8988T (cell line): ENCODE measurements at places on chromosomes 7 and 10.

DNA sequence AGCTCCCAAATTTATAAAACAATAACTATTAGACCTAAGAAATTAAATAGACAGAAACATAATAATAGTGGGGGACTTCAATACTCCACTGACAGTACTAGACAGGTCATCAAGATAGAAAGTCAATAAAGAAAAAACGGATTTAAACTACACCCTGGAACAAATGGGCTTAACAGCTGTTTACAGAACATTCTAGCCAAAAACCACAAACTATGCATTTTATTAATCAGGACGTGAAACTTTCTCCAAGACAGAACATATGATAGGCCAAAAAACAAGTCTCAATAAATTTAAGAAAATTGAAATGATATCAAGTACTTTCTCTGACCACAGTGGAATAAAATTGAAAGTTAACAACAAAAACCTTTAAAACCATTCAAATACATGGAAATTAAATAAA lies 46.4 kb downstream of the ZNF680 start:
- DNase-seq, result no peak

- DNase-seq, result peak; percentile 92
Measured at GRCh38 chr7:129779602-129780256, 168.2 kb downstream of the NRF1 start.

GRCh38 chr7:116631676-116632075 lies 40.3 kb upstream of the MET start:
- no peak for DNase-seq

DNA sequence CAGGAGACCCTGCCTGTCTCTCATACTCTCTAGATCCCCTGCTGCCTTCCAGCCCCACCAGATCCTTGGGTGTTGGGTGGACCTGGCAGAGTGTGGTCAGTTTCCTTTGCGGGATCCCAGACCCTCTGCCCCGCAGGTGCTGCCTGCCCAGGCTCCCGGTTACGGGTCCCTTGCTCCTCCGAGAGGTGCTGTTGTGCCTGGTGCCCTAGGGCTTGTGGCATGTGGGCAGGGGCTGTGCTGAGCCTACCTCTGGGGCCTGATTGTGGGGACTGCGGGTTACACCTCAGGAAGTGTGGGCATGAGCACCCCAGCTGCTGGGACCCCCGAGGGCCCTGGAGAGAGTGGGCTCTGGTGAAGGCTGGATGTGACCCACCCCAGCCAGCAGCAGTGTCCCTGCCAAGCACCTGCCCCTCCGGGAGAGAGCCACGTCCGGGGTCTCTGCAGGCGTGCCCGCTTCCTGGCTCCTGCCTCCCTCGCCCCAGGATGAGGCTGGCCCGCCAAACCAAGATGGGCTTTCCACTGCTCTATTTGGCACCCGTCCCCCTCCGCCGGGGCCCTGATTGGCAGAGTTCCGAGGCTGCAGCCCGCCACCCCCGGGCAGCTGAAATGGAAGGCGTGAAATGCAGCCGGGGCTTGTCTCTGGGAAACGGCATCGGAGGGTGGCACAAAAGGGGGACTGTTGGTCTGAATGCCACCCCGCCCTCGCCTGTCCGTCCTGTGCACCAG lies 17.0 kb downstream of the CLIP2 start:
- DNase-seq, result no peak

GRCh38 chr7:481219-481930 lies 38.3 kb downstream of the PDGFA start:
- no peak for DNase-seq

DNA sequence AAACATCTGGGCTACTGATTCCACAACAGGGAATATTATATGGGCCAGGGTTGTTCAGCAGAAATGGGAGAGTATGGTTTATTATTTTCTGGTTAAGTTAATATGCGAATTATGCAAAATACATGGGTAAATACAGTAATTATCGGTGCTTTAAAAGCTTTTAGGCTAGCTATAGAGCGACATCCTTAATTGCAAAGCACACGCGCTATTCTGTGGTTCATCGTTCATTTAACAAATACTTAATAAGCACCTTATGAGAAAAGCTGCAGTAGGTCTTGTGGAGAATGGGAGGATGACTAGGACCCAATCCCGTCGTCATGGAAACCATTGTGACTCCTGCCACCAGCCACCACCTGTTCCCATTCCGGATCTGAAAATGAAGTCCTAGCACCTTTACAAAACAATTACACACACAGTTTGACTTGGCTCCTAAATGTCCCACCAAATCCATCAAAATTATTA lies 623 bp upstream of the CEP41 start:
- DNase-seq, result no peak

DNA sequence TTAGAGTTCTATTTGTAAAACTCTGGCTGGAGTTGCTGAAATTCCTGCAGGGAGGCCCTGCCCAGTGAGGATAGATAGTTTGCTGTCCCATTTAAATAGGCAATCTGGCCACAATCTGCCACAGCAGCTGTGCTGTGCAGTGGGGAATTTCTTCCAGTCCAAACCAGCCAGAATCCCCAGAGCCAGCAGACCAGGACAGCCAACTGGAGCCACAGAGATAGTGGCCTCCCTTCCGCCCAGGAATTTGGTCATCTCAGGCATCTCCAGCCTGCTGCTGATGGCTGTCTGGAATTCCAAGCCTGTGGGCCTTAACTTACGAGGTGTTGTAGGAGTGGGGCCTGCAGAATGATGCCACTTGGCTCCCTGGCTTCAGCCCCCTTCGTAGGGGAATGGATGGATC lies 643.4 kb downstream of the DNAJB9 start:
- no peak for DNase-seq

GRCh38 chr10:47286116-47286505 lies 13.9 kb upstream of the GDF10 start:
- no peak for DNase-seq

DNA sequence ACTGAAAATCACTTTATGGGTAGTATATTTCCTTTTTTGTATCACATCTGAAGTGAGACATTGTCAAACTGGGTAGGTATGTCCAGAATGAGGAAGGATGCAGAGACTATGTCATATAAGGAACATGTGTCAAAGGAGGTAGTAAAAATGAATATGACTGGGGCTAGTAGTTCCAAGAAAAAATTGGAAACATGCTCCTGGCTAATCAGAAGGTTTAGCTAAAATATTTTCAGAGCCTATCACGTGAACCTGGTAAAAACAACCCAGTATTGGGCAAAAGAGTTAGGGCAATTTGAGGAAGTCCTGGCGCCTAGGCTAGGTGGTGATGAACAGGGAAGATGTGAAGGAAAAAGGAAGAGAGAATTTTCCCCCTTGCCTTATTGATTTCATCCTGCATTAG lies 26.4 kb downstream of the ENTPD1 start:
- DNase-seq, result no peak

DNA sequence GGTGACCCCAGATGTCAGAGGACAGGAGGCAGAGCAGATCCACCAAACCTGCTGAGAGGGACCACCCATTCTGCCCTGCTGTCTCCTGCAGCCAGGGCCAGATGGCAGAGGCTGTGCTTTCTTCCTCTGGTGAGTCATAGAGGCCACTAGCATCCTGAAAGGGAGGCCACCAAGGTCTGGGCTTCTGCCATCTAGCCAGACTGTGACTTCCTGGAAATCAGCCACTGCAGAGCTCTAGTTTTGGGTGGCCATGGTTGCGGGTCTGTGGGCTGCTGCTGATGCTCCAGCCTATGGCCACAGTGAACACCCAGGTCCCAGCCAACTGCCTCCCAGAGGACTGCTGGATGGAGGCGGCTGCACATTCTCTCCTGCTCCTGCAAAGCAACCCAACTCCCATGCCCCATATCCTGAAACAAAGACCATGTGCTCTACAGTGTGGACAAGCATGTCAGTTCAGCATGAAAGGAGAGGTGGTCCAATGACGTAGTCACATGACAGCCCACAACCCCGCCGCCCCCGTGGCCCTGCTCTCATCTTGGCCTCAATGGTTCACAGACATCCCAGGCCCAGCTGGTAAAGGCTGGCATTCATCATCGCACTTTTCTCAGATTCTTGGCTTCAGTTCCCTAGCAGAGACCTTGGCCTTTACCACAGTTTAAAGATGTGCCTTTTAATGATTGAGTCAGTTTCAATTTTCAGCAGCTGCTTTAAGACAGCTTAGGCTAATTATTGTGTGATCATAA lies 73.9 kb upstream of the CXCL12 start:
- no peak for DNase-seq

DNA sequence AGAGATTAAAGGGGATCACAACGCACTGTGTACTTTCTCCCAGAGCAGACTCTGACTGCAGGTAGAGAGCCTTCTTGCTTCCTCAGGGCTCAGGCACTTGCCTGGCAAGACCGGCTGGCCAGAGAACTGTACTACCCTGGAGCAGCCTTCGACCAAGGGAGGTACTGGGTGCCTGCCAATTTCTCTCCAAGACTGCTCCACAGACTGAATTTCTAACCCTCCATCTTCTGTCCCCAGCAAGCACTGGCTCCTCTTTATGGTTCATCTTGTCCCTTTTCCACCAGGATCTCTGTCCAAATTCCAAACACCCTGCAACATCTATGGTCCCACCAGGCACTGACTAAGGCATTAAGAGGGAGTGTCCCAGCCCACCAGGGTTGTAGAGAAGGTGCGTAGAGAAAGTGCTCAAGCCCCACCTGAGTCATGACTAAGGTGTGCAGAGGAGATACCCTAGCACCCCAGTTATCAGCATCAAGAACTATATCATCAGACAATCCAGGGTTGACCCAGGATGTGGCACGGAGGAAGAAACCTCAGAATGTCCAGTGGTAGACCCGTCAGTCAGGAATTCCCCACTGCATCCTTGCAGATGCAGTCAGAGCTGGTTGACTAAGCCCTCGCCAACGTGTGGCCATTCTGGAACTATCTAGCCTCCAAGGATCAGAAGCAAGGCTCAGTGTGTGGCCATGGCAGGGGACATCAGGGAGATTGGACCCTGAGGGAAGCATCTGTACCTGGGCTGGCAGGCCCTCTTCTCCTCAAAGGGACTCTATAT lies 60.9 kb upstream of the CAMK2B start:
- no peak for DNase-seq

DNA sequence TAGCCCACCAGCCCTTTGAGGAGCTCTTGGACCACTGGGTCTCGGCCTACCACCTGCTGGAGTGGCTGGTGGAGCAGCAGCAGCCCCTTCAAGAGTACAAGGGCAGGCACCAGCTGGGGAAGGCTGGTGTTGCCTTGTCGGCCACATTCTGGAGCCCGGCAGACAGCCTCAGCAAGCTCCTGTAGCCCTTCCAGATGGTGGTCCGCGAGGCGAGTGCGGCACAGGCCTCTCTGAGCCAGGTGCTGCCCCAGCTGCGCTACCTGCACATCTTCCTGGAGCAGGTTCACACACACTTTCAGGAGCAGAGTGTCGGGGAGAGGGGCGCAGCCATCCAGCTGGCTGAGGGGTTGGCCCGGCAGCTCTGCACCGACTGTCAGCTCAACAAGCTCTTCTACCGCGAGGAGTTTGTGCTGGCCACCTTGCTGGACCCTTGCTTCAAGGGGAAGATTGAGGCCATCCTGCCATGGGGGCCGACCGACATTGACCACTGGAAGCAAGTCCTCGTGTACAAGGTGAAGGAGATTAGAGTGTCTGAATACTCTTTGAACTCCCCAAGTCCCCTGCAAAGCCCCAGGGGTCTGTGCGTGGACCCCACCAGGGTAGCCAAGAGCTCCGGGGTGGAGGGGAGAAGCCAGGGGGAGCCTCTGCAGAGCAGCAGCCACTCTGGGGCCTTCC lies 7.0 kb upstream of the ACTR3C start:
- DNase-seq, result no peak

DNA sequence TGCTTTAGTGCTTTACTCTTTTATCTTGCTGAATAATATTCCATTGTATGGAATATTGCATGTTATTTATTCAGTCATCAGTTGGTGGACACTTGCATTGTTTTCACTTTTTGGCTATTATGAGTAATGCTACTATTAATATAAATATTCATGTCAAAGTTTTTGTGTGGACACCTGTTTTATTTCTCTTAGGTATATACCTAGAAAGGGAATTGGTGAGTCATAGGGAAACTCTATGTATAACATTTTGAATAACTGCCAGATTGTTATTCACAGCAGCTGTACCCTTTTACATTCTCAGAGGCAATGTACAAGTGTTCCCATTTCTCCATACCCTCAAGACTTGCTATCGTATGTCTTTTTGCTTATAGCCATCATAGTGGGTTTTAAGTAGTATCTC lies 268.7 kb downstream of the SEMA3A start:
- DNase-seq, result no peak

DNA sequence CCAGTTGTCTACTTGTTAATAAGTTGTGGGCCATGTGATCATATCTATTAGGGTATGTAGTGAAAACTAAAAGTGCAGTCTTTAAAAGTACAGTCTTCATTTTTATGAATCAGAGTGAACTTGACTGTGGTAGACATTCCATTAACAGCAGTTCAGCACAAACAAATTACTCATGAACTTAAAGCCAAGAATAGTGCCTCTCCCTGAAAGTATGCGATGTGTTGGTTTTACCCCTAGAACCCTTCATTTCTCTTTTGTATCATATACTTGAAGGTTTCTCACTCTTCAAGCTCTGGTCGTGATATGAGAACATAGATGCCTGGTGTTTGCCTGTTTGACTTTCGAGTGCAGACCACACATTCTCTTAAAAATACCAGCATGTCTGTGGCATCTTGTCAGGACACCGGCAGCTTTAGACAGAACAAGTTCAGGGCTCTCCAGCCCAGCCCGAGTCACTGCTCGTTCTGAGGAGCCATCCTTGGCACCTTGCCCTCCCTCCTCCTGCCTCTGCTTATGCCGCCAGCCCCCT lies 159.3 kb downstream of the LCOR start:
- DNase-seq, result no peak

GRCh38 chr7:120412139-120413050 lies 139.4 kb downstream of the KCND2 start:
- no peak for DNase-seq

- no peak for DNase-seq
Measured at GRCh38 chr10:27998954-27999275, at the start of gene ODAD2. Gene ODAD2 (minus strand): TSS chr10:27999079. CDS start chr10:27995142, 3,937 bp downstream.

GRCh38 chr7:114151777-114152176 lies 233.0 kb upstream of the PPP1R3A start:
- DNase-seq, result no peak

GRCh38 chr10:34351161-34351560 lies 463.9 kb downstream of the PARD3 start:
- no peak for DNase-seq

DNA sequence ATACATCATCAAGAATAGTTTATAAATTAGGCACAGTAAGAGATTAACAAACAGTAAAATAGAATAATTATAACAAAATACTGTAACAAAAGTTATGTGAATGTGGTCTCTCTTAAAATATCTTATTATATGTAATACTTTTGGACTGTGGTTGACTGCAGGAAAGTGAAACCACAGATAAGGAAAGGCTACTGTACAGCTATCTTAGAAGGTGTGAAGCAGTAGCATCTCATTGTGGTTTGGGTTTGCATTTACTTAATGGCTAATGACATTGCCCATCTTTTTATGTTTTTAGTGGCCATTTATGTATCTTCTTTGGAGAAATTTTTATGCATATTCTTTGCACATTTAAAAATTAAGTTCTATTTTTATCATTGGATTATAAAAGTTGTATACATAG lies 296.4 kb upstream of the MAGI2 start:
- no peak for DNase-seq
